Activated CD8-positive, alpha-beta memory T cell treated with anti-CD3 and anti-CD28 coated beads for 4 hours (primary cell): ENCODE measurements at places on chromosomes 6 and 20.
A peak's percentile ranks its signal among the peaks of the same experiment; 100 is the strongest.

GRCh38 chr6:33298773-33299236, at the start of gene RGL2:
RGL2 (minus strand) TSS chr6:33298942; CDS start chr6:33298610, 332 bp downstream.
- DNase-seq = peak; percentile 39

- DNase-seq = no peak
Observed at GRCh38 chr6:88248709-88249321, 82.7 kb upstream of the CNR1 start.

DNA sequence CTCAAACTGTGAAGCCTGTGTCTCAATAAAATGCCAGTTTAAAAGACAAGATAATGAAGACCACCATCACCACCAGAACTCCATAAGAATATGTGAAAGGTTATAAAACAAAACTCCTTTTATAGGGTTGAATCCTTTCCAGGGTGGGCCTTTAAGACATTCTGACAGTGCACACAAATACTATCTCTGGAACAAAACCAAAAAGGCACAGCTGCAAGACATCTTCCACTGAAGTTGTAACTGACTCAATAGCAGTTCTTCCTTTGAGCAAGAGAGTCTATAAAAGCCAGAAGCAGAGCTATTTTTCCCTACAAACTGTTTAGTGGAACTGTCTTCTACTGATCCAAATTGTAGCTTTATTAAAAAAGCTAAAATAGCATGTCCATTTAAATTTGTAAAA, 81.6 kb downstream of the EPB41L2 start:
- no peak for DNase-seq

DNA sequence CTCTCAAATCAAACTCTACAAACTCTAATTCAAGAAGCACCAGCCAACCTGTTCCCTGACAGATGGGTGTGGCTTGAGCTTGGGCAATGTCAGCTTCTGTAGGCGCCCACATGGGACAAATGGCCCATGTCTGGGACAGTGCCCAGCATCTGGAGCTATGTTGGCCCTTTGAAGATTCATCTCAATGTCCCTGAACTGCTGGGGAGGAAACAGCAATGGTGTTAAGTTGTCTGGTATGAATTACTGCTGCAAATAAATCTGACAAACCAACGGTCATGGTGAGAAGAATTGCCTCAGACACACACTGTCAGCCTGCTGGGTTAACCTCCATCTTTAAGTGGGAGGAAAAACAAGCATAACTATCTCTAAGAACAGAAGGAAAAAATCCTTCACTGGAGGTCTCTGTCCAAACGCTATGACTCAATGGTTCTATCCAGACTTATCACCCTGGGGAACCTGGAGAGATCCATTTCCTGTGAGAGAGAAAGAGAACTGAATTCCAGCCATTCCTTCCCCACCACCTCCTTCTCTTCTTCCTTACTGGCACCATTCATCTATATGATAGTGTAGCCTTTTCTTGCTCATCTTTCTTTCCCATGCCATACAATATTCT, 274.9 kb downstream of the CDH26 start:
- no peak for DNase-seq
